AG10803 (cell line): ENCODE measurements at places on chromosomes 12 and 14.
A peak's percentile ranks its signal among the peaks of the same experiment; 100 is the strongest.

DNA sequence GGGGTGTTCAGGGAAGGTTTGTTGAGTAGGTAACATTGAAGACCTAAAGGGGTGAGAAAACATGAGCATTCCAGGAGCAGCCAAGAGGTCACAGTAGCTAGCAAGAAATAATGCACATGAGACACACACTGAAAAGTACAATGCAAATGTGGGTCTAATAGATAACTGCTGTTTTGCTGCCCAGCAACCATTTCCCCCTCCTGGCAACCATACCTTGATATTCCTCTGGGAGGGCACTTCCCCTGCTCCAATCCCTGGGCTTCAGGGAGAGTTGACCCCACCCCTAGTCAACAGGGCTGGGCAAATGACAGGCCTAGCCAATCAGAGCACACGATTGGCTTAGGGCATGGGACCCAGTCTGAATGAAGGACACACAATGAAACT, 8.5 kb upstream of the ACTN1 start:
- DNase-seq: no peak

DNA sequence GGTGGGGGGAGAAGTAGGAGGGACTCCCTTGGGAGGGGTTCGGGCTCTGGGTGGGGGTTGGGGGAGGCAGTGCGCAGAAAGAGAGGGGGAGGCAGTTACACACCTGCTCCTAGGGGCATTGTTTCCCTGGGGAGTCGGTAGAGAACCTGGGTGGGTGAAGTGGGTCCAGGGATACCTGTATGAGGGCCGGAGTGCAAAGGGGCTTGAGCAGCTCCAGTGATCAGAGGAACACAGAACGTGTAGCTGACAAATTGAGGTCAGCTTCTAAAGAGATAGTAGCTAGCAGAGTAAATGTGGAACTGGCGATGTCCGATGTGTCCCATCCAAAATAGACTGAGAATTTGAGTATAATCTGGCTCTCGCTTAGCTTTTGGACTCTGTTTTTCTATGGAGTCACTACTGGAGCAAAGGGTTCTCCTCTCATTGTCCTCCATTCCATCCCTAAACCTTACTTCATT, 502 bp downstream of the SMARCD1 start:
- DNase-seq: no peak

DNA sequence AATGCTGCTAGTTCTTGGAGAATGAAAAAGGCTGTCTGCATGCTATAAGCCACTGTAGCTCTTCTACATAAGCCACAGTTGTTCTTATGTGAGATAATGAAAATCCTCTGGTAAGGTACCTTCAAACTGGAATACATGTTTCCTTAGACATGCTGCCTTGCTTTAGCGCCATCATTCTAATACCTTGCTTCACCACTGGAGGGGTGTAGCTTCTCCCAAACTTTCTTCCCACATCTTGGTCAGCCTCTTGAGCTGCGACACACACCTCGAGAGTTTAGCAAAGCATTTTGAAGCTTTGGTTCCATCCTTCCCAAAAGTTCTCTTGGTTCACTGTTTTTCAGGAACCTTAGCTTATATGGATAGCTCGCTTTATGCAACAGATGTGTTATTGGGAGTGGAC, 69.5 kb downstream of the NKX2-1 start:
- DNase-seq: no peak

DNA sequence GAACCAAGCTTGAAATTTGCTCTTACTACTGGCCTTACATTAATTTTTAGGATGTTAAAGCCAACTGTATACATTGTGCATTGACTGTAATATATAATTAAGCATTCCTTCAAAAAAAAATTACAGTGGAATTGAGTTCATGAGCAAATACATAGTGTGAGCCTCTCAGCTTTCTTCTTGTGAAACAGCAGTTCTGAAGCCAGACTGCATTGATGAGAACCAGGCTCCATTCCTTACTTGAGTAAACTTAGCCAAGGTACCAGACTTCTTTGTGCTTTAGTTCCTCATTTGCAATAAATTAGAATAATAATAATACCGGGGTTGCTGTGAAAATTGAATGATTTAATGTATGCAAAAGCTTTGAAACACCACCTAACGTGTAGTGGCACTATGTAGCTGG, 169.5 kb downstream of the ANO4 start:
- DNase-seq: peak; percentile 54

- peak; percentile 82 for DNase-seq
These were observed 3.7 kb downstream of the EFS start for GRCh38 chr14:23361320-23361719.

DNA sequence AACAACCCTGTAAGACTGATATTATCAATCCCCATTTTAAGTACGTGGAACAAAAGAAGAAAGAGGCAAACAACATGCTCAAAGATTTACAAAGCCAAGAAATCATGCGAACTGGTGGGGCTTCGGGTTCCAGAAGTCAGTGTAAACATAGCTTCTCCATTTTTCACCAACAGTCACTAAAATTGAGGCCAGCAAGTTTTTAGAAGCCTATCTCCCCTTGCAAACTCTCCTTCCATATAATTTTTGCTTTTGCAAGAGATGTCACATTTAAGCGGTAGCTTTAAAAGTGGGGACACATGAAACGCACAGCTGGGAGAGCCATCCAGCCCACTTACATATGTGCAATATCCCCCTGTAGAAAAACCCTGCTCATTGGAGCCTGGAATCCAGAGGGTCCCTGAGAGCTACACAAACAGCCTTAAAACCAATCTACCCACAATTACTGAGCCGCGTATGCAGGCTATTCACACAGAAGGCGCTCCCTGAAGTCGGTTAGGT, 797 bp downstream of the SLC11A2 start:
- no peak for DNase-seq

GRCh38 chr12:108080363-108080762, 48.7 kb upstream of the WSCD2 start:
- no peak for DNase-seq

- DNase-seq: no peak
These were observed 161.9 kb downstream of the CHST11 start for GRCh38 chr12:104618691-104619090.
